Posterior cingulate gyrus (tissue), 11 donors: ENCODE measurements at places on chromosomes 16 and 17.

DNA sequence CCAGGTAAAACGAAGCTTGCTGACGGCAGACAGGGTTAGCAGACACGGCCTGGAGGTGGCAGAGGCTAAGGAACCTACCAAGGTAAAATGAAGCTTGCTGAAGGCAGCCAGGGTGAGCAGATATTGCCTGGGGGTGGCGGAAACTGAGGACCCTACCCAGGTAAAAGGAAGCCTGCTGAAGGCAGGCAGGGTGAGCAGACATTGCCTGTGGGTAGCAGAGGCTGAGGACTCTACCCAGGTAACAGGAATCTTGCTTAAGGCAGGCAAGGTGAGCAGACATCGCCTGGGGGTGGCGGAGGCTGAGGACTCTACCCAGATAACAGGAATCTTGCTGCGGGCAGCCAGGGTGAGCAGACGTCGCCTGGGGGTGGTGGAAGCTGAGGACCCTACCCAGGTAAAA is 2.6 kb upstream of the GCGR start:
- DNase-seq: no peak

DNA sequence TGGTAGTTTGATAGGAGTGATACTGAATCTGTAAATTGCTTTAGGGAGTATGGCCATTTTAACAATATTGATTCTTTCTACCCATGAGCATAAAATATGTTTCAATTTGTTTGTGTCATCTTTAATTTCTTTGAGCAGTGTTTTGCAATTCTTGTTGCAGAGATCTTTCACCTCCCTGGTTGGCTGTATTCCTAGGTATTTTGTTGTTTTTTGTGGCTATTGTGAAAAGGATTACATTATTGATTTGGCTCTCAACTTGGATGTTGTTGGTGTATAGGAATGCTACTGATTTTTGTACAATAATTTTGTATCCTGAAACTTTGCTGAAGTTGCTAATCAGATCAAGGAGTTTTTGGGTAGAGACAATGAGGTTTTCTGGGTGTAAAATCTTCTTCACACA is 3.2 kb downstream of the KRTAP9-9 start:
- DNase-seq: no peak

DNA sequence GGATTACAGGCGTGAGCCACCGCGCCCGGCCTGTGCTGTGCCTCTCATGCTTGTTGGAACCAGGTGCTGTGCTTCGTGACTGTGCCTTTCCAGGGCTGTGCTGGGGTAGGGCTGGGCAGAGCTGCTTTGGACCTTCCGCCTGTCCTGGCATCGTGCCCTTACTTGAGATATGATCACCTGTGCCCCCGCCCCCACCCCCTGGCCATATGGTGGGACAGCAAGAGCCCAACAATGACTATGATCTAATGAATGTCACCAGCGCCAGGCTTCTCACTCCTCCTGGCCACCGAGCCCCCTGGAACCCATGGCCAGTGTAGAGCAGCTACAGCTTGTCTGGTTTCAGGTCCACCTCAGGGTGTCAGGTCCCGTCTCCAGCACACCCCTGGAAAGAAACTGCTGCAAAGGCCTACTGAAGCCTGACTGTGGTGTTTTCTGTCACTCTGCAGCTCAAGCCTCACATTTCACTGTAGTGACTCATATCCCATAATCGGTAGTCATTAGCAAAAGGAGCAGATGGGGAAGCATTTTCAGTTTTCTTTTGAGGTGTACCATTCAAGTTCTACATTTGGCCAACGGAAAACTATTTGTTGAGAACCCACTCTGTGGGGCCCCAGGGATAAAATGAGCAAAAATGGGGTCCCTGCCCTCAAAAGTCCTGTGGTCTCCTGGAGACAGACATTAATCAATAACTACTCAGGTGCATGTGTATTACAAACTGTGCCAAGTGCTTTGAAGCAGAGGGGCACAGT is 22.1 kb downstream of the FCSK start:
- DNase-seq: no peak

- DNase-seq: no peak
Measured at GRCh38 chr17:51629232-51629631, 368.9 kb downstream of the UTP18 start.

- DNase-seq: no peak
Measured at GRCh38 chr16:72112452-72112792, 18.8 kb downstream of the DHX38 start.

DNA sequence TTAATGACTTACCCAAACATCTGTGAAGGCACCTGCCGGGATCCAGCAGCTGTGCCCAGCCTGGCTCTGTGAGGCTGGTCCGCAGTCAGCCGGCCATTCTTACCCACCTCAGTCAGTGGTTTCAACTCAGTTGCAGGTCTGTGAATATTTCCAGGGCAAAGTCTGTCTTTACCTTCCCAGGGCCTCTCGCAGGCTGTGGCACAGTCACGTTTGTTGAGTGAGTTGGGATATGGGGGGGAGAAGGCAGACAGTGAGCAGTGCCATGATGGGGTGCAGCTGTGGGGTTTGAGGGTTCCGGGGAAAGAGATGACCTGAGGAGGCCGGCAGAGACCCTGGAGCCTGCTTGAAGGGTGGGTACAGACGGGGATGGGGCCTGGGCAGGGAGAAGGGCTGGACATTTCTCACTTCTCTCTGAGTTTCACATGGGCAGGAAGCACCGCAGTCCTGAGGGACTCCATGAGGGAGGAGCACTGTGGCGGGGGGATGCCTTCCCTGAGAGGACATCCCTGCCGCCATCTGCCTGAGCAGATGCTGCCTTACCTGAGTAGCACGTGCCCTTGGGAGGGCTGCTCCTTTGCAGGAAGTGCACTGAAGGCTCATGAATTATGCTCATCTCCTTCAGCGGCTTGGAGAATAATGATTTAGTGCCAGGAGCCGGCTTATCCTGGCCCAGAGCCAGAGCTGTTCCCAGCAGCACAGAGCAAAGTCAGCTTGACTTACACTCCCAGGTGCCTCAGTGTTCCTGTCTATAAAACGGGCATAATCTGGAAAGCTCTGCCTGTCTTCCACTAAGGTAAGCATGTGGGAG is 48.1 kb downstream of the KSR1 start:
- DNase-seq: no peak

GRCh38 chr17:5419356-5419958 is at the start of gene NUP88:
Gene NUP88 (minus strand): TSS chr17:5419662. CDS start chr17:5419650, 12 bp downstream.
- DNase-seq: peak; percentile 94
